Hematopoietic multipotent progenitor cell treated with erythropoietin and hydrocortisone succinate and interleukin-3 and kit ligand, for 4 days (in vitro differentiated cells): ENCODE measurements at places on chromosomes 2 and 18.

DNA sequence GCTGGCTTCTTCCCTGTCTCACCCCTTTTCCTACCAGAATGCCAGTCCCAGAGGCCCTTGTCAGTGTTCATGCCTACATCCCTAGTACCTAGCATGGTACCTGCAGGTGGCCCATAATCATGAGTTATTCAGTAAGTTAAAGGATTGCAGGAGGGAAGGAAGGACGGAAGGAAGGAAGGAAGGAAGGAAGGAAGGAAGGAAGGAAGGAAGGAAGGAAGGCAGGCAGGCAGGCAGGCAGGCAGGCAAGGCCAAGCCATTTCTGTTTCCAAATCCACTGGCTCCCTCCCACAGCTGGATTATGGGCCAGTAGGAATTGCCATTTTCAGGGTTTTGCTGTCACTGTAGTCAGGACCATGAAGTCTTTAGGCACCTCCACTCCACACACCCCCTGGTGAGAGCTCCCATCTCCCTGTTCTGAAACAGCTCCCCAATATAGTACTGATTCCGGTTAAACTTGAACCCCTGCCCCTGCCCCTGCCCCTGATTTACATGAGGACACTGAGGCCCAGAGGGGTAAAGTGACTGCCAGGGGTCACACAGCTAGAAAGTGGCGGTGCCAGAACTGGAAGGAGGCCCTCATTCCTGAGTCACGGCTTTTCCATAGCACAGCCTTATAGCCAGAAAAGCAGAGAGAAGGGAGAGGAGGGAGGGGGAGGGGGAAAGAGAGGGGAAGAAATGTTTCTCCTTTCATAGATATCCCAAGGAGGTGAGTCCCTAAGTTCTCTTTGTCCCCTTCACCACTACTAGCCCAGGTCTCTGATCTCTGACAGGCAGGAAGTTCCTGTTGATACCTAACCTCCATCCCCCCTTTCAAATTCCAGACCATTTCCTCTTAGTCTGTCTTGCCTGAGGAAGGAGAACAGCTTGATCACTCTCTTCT, 12.2 kb upstream of the TNS1 start:
- DNase-seq, result no peak

DNA sequence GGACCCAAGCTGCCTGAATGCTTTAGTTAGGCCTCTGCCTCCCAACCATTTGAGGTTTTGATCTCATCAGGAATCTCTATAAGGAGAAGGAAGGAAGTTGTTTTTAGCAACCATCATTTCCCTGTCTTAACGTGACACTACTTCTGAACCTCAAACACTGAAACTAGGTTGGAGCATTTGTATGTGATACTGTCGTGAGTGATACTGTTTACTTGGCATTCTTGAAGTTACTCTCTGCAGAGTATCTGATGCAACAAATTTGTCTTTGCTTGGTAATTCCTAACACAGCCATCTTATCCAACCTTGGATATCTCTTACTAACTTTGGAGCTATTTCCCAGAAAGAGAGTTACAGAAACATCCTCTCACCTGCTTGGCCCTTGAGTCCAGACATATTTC, 22.1 kb downstream of the TTLL4 start:
- DNase-seq, result no peak

DNA sequence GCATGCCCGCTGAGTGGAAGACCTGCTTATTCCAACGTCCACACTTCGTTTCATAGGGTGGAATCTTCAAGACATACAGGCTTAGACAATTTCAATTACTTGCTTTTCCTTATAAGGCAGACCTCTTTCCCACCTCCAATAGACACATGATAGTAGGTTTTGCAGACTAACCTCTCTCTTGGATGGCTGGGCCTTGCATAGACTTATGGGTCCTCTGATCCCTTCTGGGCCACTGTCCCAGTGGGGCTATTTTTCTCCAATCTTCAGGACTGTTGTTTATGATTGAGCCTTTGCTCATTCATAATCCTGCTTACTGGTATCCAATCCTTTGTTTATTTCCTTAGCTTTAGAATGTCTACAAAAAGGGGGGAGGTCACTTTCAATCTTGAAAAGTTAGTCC, 138.9 kb downstream of the FAM210A start:
- DNase-seq, result no peak

DNA sequence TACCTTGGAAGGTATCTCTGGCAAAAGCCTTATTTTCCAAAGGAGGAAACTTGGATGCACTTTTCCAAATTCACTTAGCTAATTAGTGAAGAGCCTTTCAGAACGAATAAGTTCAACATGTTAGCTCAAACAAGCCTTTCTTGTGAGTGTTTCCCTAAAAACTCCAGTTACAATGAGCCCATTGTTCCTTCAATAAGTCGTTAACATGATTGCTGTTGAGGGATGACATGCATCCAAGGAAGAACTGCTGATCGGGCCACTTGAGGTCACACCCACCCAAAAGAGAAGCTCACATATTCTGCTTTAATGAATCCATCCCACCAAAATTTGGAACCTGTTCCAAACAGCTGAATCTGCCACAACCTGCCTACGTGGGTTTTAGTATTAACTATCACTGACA, 48.1 kb upstream of the SLC35G4 start:
- DNase-seq, result no peak
